ENCODE measurements at places on chromosomes 2 and 18.
A peak's percentile ranks its signal among the peaks of the same experiment; 100 is the strongest.

GRCh38 chr2:182248362-182248761, 178.5 kb downstream of the PDE1A start:
- no peak for DNase-seq

GRCh38 chr2:235766278-235766677, 272.4 kb downstream of the AGAP1 start:
- DNase-seq: peak; percentile 50

- no peak for DNase-seq
Measured at GRCh38 chr2:228063558-228063957, 117.9 kb downstream of the SPHKAP start.

- no peak for DNase-seq
Measured at GRCh38 chr2:204754898-204755297, 209.6 kb downstream of the PARD3B start.

DNA sequence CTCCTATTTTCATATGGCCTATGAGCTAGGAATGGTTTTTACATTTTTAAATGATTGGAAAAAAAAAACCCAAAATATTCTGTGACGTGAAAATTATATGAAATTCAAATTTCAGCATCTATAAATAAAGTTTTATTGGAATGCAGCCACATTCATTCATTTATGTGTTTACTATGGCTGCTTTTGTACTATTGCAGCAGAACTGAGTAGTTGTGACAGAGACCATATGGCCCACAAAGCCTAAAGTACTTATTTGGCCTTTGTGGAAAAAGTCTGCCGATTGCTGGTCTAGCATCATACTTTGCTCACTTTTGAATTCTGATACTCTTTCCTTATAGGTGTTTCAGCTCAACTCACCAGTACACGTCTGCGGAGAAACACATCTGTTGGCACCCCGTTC, 39.0 kb downstream of the MYO3B start:
- no peak for DNase-seq

DNA sequence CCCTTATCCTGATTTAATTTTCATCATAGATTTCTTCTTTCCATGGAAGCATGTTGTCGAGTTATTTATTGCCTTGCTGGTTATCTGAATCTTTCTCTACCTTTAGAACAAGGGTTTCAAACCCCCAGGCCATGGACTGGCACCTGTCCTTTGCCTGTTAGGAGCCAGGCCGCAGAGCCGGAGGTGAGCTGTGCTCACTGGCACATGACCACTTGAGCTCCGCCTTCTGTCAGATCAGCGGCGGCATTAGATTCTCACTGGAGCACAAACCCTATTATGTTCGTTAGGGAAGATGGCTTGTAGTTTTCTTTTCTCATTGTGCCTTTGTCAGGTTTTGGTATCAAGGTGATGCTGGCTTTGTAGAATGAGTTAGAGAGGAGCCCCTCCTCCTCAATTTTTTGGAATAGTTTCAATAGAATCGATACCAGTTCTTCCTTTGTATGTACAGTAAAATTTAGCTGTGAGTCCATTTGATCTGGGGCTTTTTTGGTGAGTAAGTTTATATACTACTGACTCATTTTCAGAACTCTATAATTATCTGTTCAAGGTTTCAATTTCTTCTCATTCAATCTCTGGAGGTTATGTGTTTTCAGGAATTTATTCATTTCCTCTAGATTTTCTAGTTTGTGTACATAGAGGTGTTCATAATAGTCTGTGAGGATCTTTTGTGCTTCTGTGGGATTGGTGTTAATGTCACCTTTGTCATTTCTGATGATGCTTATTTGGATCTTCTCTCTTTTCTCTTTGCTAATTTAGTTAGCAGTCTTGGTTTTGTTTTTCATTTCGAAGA, 668.0 kb upstream of the FAM98A start:
- DNase-seq: no peak

- DNase-seq: no peak
Measured at GRCh38 chr2:47388888-47389287, 14.1 kb upstream of the MSH2 start.

DNA sequence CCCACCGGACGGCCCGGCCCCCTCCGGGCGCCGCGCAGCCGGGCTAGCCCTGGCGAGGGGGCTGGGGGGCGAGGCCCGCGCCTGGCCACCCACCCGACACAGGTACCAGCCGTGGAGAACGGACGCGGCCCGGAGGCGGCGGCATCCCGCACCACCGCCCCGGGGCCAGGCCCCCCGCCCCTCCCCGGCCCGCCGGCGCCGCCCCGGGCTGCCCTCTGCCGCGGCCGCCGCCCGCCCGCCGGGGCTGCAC, 405 bp downstream of the SOS1 start:
- DNase-seq: peak; percentile 56

DNA sequence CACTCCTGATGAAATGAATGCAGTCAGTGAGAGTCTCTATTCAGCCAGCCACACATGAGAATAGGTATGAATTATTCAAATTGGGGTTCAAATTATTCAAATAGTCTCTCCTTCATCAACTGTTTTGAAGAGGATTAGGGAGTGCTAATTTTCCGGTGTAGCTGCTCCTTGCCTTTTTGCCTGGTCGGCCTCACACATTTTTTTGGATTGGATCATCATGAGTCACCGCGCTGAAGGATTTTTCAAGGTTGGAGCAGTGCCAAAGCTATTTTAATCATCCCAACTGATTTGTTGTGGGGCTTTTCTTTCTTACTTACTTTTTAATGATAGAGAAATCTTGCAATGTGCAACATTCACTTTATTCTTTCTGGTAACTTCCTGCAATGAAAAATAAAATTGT, 2.4 kb upstream of the DTNA start:
- no peak for DNase-seq

GRCh38 chr2:138294451-138294850, 207.1 kb upstream of the SPOPL start:
- DNase-seq: no peak

GRCh38 chr2:207446653-207447052, 83.1 kb upstream of the CREB1 start:
- no peak for DNase-seq

GRCh38 chr2:54085069-54085468, 30.3 kb upstream of the ACYP2 start:
- DNase-seq: no peak

GRCh38 chr18:12026562-12026961, 45.3 kb downstream of the IMPA2 start:
- DNase-seq: no peak

DNA sequence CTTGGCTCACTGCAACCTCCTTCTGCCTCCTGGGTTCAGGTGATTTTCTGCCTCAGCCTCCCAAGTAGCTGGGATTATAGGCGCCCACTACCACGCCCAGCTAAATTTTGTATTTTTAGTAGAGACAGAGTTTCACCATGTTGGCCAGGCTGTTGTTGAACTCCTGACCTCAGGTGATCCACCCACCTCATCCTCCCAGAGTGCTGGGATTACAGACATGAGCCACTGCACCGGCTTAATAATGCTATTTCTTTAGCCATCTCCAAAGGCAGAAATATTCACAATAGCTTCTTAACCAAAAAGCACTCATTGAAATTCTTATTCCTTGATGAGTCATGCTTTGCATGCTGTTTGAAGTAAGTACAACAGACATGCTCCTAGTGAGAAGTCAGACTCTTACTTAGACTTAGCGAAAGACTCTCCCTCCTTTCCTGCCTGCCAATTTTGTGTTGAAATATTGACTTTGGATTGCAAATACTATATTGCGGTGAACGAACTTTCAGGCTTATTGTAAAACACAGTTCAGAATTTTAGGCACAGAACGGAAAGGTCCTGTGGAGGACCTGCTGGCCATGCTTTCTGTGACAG, 4.4 kb downstream of the ACTR3 start:
- no peak for DNase-seq

- no peak for DNase-seq
Measured at GRCh38 chr2:25692143-25692542, 18.8 kb upstream of the DTNB start.

- no peak for DNase-seq
Measured at GRCh38 chr2:42170619-42171395, 1.7 kb downstream of the EML4 start.

DNA sequence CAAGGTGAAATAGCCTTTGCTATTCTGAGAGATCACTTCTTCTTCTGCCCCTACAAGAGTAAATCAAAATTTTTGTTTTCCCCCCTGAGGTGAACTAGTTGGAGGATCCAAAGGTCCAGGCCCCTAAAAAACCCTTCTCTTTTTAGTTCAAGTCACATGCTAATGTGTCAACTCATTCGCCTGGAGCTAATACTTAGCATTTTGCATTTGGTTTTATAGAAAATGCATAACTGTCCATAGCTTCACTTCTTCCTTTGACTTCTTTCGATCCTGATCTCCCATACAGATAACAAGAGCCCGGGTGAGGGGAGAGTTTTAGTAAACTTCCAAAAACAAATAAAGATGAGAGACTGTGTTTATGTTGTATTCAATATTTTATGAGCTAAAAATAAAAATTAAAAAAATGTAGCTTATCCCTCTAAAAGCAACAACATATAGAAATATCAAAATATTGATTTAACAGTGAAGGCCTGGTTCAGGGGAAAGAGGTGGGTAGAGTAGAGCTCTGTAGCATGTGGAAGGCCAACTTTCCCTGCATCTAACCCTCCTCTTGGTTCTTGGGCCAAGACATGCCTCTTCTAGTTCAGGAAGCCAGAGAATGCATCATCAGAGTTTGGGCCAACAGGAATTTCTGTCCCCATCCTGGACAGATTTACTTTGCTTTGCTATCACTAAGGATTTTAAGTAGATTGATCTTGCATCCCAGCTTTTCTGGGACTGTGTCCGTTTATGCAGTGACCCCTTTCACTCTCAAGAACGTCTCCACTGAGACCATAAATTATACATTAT, 333.8 kb downstream of the ALK start:
- no peak for DNase-seq

GRCh38 chr18:4765401-4765800, 310.3 kb upstream of the DLGAP1 start:
- DNase-seq: no peak

GRCh38 chr2:69210385-69210784, 176.6 kb downstream of the GFPT1 start:
- no peak for DNase-seq

- DNase-seq: no peak
Measured at GRCh38 chr2:120576509-120577474, 158.9 kb upstream of the GLI2 start.

Data from 8988T (cell line).